ENCODE measurements at places on chromosomes 6 and 20.
A peak's percentile ranks its signal among the peaks of the same experiment; 100 is the strongest.

- H3K4me1 ChIP-seq: peaks cover 19% of the 10 kb centered on the region
- H3K4me3 ChIP-seq: no peak overlapping the region
- DNase-seq: no peak
- no peaks in the 10 kb centered on the region for H3K27me3 ChIP-seq
Observed at GRCh38 chr6:89087881-89088280, 7.3 kb downstream of the PNRC1 start.

DNA sequence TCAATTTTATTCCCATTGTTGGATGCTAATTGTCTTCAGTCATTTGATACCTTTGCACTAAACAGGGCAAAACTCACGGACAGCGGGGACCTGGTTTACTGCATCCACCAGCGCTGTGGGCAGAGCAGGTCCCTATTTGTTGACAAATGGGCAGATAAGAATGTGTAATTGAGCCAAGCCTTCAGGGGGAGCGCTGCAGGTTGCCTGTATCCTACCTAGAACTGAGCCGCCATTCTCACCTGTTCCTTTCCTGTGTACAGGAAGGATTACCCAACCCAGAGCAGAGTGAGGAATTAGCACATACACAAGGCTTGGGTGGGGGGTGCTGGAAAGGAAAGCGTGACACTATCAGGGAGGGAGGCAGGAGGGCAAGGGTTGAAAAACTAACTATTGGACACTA lies 89.1 kb upstream of the FOXA2 start:
- no peak for DNase-seq
- no peak overlapping the region for H3K4me3 ChIP-seq
- H3K4me1 ChIP-seq: no peaks in the 10 kb centered on the region
- no peaks in the 10 kb centered on the region for H3K36me3 ChIP-seq

- DNase-seq: no peak
- H3K27ac ChIP-seq: no peak overlapping the region
- no peak overlapping the region for H3K4me3 ChIP-seq
- peaks cover 11% of the 10 kb centered on the region for H3K4me1 ChIP-seq
Observed at GRCh38 chr6:35061651-35062410, 79.3 kb downstream of the TCP11 start.

DNA sequence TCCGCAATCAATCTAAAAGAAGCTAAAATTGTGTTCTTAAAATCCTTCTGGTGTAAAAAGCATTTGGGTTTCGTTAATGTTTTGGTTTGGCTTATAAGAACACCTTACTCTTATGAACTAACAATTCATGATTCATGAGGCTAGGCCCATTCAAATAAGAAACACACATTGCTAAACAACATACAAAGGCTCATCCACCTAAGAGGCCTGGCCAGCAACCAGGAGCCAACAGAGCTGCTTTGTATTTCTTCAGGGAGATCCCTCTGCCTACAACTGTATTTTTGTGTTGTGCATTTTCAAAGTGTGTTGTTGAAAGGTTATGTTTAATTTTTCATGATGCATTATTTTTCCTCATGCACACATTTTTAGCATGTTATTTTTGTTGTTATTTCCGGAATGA lies 98.6 kb downstream of the PTPRK start:
- no peak overlapping the region for H3K4me3 ChIP-seq
- H3K4me1 ChIP-seq: no peaks in the 10 kb centered on the region
- DNase-seq: no peak
- no peaks in the 10 kb centered on the region for H3K36me3 ChIP-seq

- DNase-seq: no peak
- H3K4me1 ChIP-seq: peaks cover 22% of the 10 kb centered on the region
- peaks cover 2% of the 10 kb centered on the region for H3K27me3 ChIP-seq
- peak overlapping the region; percentile 48 for H3K4me3 ChIP-seq
- H3K27ac ChIP-seq: peak overlapping the region; percentile 69
- H3K36me3 ChIP-seq: peaks cover 2% of the 10 kb centered on the region
Observed at GRCh38 chr6:128259730-128260685, 260.4 kb downstream of the PTPRK start.

Measured in activated CD4-positive, alpha-beta T cell treated with anti-CD3 and anti-CD28 coated beads, Interleukin-2, amount 10 ng/mL, durations not matched to agents 24 days and 14 days (primary cell).